ENCODE measurements at places on chromosomes 6 and 20.
A peak's percentile ranks its signal among the peaks of the same experiment; 100 is the strongest.

DNA sequence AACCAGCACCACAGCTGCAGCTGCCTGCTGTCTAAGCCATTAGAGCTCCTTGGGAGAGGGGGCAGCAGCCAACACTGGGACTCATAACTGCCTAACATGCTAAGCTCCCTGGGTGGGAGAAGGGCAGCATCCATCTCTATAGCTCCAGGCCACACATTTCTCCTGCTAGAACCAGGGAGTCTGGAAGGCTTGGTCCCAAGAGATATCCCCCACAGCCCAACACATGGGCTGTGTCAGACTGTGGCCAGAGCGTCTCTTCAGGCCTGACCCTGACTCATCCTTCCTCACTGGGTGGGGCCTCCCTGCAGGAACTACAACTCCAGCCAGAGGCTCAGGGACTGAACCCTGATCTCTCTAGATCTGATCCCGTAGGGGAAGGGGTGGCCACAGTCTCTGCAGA is 411.1 kb downstream of the HDGFL1 start:
- no peaks in the 10 kb centered on the region for H3K36me3 ChIP-seq
- DNase-seq, result no peak
- H3K4me3 ChIP-seq, result no peak overlapping the region
- no peaks in the 10 kb centered on the region for H3K4me1 ChIP-seq
- no peak overlapping the region for H3K27ac ChIP-seq
- H3K27me3 ChIP-seq, result no peaks in the 10 kb centered on the region

- DNase-seq, result no peak
- H3K36me3 ChIP-seq, result no peaks in the 10 kb centered on the region
- H3K27me3 ChIP-seq, result peaks cover 29% of the 10 kb centered on the region
- no peaks in the 10 kb centered on the region for H3K4me1 ChIP-seq
- H3K27ac ChIP-seq, result no peak overlapping the region
Observed at GRCh38 chr6:33983109-33983716, 162.7 kb downstream of the GRM4 start.

DNA sequence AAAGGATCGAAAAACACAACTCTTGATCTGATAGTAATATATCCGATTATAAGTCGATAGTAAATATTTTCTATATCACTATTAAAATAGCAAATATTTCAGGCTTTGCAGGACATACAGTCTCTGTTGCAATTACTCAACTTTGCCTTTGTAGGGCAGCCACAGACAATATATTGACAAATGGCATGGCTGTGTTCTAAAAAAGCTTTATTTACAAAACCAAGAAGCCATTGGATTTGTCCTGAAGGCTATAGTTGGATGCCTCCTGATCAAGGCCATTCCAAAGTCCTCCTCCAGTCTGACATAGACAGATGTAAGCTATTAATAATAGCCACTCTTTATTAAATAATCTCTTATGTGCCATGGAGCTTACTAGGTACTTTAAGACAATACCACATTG is 5.9 kb downstream of the OCSTAMP start:
- no peak overlapping the region for H3K4me3 ChIP-seq
- no peaks in the 10 kb centered on the region for H3K36me3 ChIP-seq
- peaks cover 2% of the 10 kb centered on the region for H3K27me3 ChIP-seq
- peaks cover 4% of the 10 kb centered on the region for H3K4me1 ChIP-seq
- DNase-seq, result no peak

GRCh38 chr6:49463612-49463967 is 420 bp downstream of the CENPQ start:
- H3K27me3 ChIP-seq, result no peaks in the 10 kb centered on the region
- peaks cover 12% of the 10 kb centered on the region for H3K4me1 ChIP-seq
- H3K4me3 ChIP-seq, result peak overlapping the region; percentile 99
- H3K36me3 ChIP-seq, result no peaks in the 10 kb centered on the region
- H3K27ac ChIP-seq, result peak overlapping the region; percentile 67

DNA sequence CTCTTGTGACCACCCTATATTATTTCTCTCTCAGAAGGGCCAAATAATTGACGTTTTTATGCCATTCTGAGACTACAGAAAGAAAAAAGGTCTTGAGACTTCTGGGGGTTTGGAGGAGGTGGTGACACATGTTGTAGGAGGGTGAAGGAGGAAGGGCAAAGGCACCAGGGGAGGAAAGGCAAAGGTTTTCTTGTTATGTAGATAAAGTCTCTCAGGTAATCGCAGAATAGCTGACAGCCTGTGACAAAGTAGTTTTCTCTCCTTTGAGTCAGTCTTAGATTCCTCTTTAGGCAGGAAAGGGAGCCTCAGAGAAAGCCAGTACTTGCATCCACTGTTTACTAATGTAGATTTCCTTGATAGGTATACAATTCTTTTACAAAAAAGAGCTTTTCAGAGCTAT is 23.6 kb downstream of the OR2B2 start:
- no peak for DNase-seq
- H3K27ac ChIP-seq, result no peak overlapping the region
- H3K27me3 ChIP-seq, result no peaks in the 10 kb centered on the region

- H3K27ac ChIP-seq, result no peak overlapping the region
- H3K4me3 ChIP-seq, result no peak overlapping the region
- DNase-seq, result no peak
- no peaks in the 10 kb centered on the region for H3K36me3 ChIP-seq
- H3K4me1 ChIP-seq, result no peaks in the 10 kb centered on the region
Observed at GRCh38 chr6:144131248-144131709, 19.0 kb upstream of the STX11 start.

Data from T-cell (primary cell).